ENCODE measurements at places on chromosomes 16 and 17. TPM values are rescaled to one million over a fixed set of nuclear protein-coding genes. Genes with fewer than 3 reads are reported as not detected.
A peak's percentile ranks its signal among the peaks of the same experiment; 100 is the strongest.

CHCT1 gene
- not detected for total RNA-seq

DNAJC7 gene
- total RNA-seq: 140 TPM

GRCh38 chr17:7667656-7668406 lies 17.1 kb downstream of the ATP1B2 start:
- DNase-seq: no peak

GRCh38 chr16:77579351-77579891 lies 142.9 kb upstream of the NUDT7 start:
- no peak for DNase-seq

GRCh38 chr16:4803401-4803844 lies 990 bp upstream of the ROGDI start:
- DNase-seq: no peak

GRCh38 chr17:36641877-36642845 lies 40.8 kb downstream of the MRM1 start:
- DNase-seq: peak; percentile 46

DNA sequence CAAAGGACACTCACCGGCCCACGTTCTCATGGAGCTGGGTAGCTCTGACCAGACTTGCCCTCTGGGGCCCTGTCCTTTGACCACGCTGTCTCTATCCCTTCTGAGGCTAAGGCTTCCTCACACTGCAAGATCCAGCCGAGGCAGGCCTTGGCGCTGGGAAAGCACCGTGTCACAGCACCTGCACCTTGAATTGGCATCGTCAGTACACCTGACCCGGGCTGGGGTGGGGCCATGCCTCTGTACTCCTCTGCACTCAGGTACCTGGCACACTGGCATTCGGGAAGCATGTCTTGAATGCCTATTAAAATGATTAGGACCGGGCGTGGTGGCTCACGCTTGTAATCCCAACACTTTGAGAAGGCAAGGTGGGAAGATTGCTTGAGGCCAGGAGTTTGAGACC lies 6.0 kb downstream of the TBC1D24 start:
- DNase-seq: no peak

DNA sequence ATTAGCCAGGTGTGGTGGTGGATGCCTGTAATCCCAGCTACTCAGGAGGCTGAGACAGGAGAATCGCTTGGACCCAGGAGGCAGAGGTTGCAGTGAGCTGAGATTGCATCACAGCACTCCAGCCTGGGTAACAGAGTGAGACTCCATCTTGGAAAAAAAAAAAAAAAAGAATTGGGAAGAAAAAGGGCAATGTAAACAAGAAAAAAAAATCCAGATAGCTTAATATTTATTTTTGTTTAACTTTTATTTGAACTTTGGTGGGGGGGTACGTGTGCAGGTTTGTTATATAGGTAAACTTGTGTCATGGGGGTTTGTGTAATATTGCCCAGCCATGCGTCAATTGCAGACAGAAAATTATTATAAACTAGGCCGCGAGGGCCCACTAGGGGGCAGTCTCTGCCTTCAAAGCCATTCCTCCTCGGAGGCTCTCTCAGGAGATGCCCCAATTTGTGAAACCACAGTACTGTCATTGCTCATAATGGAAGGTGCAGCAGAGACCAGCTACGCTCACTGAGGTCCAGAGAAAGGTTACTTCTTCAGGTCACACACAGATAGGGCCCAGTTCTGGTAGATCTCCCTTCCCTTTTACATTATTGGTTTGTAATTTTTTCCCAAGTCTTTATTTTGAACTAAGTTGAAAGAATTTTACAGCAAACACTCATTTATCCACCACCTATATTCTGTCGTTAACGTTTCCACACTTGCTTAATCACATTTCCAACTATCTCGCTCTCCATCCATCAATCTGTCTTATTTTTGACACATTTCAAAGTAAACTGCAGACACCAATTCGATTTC lies 206.2 kb downstream of the PRKCB start:
- peak; percentile 83 for DNase-seq

ZG16 gene
- not detected for total RNA-seq

DNA sequence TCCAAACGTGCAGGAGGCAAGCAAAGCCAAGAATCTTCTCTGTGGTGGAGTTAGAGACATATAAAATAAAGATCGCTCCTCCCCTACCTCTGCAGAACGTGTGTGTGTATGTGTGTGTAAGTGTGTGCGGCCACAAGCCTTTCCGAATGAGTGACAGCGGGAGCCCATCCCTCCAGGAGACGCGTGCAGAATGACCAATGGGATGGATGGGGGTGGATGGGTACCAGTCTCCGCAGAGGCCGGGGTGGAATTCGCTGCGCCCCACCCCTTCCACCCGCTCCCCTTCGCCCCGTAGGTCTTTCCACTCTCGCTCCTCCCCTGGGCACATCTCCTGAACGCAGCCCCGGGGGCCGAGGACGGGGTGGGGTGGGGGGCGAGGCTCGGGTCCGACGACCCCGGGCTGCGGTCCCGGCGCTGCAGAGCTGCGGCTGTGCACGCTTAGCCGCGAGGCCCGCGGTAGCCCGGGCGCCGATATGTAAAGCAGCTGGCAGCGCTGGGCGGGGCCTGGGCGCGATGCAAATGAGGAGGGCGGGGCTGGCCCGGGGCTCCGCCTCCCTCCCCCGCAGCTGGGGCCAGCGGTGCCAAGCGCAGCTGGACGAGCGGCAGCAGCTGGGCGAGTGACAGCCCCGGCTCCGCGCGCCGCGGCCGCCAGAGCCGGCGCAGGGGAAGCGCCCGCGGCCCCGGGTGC lies at the start of gene PRKCB:
Gene PRKCB, plus strand, starts transcription at position 594 of the 688 bp plus-strand sequence.
- DNase-seq: peak; percentile 93

GRCh38 chr17:49783791-49784190 lies 4.7 kb upstream of the KAT7 start:
- DNase-seq: no peak

DNA sequence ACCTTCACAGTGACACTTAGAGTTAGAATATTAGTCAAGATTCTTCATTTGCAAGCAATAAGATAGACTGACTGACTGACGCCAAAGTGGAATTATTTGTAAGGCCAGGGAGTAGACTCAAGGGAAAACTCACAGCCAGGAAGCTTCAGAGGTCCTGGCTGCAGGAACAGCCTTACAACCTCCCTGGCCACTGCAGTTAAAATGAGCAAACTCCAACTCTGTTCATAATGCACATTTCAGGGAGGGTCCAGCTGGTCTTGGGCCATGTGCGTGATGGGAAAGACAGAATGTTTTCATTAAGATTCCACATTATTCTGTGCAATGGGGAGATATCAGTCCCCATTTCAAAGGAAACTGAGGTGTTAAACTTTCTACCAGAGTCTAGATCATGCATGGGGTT lies 9.9 kb downstream of the CAPNS2 start:
- no peak for DNase-seq

DNA sequence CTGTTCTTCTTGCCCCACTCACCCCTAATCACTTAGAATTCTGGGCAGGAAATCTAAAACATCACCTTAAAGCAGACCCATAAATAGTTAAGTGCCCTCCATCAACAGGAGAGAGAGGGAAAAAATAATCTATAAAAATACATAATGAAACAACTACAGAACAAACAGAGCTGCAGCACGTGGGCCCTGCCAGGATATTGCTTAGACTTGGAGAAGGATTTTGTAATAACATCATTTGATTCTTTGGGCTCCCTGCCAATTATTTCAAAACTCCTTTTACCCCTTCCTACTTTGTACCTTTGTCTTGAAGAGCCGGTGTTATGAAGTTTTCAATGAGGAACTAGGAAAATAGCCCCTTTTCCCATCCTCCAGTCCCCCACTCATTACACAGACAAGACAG lies 130.6 kb upstream of the TOX3 start:
- DNase-seq: no peak

- no peak for DNase-seq
Observed at GRCh38 chr17:61058066-61058465, 341.6 kb upstream of the TBX2 start.

- peak; percentile 53 for DNase-seq
Observed at GRCh38 chr16:67530013-67530939, 1.6 kb downstream of the RIPOR1 start.

TEX14 gene
- 1.4 TPM for total RNA-seq

ESRP2 gene
- 55.0 TPM for total RNA-seq

HOXB13 gene
- 1.7 TPM for total RNA-seq

EMP2 gene
- 15.2 TPM for total RNA-seq

DNA sequence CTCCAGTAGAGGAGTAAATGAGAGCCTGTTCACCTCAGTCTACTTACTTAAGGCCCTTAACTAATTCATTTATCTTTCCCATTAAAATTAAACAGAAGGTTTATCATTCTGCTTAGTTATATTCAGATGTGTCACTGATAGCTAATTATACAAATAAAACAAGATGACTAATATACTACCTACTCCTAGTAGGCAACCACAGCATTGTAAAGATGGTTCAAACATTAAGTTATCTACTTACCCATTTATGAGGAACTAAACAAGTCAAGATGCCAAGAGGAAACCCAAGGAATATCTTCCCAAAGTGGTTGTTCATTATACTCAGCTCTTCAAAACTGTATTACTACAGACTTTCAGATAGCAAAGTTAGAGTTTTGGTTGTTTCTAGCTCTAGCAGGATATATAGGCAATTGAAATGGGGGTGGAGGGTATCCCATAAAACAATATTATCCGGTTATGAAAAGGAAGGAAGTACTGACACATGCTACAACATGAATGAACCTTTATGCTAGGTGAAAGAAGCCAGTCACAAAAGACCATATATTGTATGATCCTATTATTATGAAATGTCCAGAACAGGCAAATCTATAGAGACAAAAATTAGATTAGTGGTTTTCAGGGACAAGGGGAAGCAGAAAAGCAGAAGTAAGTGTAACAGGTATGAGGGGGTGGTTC lies 56.5 kb downstream of the SPAG9 start:
- DNase-seq: no peak

GRCh38 chr16:89476811-89477261 lies 13.5 kb downstream of the ANKRD11 start:
- DNase-seq: no peak

DNA sequence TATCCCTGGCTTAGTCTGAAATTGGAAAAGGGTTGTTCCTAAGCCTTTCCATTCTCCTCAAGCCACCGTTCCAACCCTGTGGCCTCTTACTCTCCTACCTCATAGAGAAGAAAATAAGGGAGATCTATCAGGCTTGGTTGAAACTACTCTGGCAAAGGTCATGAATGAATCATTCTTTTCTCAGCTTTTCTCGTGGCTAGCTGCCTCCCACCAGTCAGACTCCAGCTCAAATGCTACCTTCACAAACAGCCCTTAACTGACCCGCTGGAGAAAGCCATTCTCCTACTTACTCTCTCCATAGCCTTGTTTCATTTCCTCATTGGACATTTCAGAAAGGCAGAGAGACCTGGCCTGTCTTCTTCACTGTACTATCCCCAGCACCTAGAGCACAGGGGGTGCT lies 8.9 kb downstream of the MYH10 start:
- no peak for DNase-seq

- DNase-seq: no peak
Observed at GRCh38 chr16:28085389-28086171, 22.1 kb upstream of the GSG1L start.

DNA sequence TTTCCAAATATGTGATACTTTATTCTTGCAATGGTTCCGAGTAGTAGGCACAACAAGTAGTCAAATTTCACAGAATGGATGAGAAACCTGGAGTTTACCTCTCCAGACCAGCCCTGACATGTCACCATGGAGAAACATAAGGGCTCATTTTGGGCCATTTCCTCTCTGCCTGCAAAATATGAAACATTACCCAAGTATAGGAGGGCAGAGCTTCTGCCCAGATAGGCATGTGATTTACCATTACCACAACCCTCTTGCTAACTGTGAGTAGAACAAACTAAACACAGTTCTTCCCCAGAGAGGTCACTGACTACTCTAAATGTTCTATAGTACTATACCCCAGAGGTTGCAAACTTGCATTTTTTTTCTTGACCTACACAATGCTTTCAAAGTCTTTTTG lies 15.7 kb upstream of the KPNB1 start:
- no peak for DNase-seq

TBC1D3E gene
- total RNA-seq: not detected

CCT6B gene
- total RNA-seq: 2.1 TPM

GRCh38 chr17:59695945-59696681 lies 11.1 kb downstream of the PTRH2 start:
- no peak for DNase-seq

KRT9 gene
- total RNA-seq: not detected

All from WTC11 (cell line).